CD4-positive, alpha-beta T cell treated with Interleukin-12 subunit alpha and Interleukin-12 subunit beta, for 1 hour (primary cell): ENCODE measurements at places on chromosomes 6 and 20.
A peak's percentile ranks its signal among the peaks of the same experiment; 100 is the strongest.

- no peak for DNase-seq
These were observed 463.9 kb upstream of the JAG1 start for GRCh38 chr20:11137688-11138087.

DNA sequence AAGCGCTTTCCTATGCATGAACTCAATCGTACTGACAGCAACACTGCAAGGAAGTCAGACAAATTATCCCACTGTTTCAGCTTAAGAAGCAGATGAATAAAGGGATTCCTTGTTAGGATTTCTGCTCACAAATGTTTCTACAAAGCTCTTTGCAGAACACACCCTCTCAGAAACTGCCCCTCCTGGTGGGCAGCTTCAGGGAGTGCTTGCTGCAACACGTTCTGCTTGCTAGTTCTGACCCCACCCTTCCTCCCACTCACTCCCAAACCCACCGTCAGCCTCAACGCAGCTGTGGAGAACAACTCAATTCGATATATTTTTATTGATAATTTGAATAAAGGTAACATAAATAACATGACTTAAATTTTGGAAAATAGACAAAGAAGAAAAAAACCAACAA, 250.8 kb upstream of the PRDM1 start:
- DNase-seq = peak; percentile 7

DNA sequence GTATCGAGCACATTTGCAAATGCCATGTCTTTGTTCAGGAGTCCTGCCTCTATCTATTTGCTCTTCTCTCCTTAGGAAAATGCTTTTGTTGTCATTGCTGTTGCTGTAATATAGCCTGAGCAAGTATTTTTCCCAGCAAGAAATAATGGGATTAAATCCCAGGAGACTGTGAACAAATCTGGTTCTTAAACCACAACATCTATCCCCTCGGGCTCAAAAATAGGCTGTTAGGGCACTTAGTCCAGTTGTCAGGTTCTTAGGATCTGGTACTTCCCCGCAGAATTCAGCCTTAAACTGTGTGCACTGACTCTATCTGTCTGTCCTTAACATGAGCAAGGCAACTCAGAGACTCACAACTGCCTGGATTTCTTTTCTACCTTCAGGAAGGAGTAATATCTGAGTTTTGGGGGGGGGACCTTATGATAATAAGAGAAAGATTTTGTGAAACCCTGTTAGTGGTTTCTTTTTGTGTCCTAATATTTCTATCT, 437.5 kb downstream of the HTR1B start:
- no peak for DNase-seq

GRCh38 chr6:33622456-33623431, 1.6 kb downstream of the ITPR3 start:
- DNase-seq = no peak

GRCh38 chr6:97094376-97094775, 169.8 kb downstream of the KLHL32 start:
- DNase-seq = no peak

DNA sequence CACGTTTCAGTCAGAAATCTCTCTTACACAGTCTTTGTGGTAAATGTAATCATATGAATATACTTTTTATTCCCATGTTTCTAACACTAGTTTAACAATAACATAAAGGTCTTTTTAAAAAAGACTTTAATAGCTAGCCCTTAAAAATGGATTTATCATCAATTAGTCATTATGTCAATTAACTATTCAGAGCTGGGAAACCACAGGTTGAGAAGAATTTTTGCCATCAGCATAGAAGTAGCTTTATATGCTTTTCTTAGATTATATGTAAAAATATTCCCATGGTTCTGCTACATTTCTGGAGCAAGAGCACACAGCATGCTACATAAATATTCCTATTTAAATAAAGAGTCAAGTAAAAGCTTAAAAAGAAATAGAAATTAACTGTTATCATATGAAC, 35.5 kb downstream of the ASCC3 start:
- DNase-seq = no peak
